Stimulated activated CD8-positive, alpha-beta memory T cell treated with anti-CD3 and anti-CD28 coated beads, Interleukin-7, amount 100 ng/mL, for 24 hours (primary cell): ENCODE measurements at places on chromosomes 6 and 20.

DNA sequence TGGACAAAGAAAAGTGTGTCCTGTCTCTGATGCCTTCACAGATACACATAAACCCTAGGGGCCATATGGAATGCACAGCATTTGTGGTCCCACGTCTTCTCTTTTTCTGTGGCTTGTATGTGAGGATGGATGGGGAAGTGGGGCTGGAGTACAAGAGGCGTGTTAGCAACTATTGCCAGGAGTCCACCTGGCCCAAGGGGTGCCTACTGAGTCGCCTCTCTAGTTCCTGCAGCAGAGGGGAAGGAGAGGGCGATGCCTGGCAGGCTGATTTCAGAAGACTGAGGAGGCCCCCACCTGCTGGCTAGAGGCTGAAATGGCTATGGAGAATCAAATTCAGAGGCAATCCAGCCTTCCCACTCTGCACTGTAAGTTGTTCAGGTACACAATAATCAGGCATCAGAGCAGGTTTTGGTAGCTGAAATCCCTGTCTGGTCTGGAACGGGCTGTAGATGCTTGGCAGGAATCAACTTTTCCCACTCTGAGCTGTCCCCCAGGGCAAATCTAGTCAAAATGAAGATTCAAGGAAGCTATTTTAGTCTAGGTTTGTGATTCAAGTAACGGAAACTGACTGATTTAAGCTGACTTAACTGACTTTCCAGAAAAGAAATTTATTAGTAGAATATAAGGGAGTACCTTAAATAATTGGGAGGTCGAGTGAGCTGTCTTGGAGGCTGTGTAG lies 14.9 kb upstream of the PPARD start:
- DNase-seq, result peak; percentile 47

- DNase-seq, result no peak
These were observed 14.5 kb upstream of the PSMG4 start for GRCh38 chr6:3244003-3244831.

DNA sequence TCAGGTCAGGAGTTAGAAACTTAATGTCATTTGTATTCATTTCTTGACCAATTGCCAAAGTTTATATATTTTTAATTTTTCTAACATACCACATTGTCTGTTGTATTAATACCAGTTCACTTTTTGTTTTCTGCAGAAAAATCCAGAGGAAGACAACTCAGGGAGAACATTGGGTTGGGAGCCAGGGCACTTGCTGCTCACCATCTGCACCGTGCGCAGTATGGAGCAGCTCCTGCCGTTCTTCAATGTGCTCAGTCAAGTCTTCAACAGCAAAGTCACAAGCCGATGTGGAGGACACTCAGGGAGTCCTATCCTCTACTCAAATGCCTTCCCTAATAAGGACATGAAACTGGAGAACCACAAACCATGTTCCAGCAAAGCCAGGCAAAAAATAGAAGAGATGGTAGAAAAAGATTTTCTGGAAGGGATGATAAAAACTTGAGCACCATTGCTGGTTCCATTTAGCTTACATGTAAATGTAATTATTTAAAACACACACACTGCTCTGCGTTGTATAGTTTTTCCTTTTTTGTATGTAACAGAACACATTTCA lies 25.3 kb downstream of the PGM3 start:
- no peak for DNase-seq

GRCh38 chr6:162854228-162854627 lies 126.5 kb downstream of the PACRG start:
- no peak for DNase-seq

DNA sequence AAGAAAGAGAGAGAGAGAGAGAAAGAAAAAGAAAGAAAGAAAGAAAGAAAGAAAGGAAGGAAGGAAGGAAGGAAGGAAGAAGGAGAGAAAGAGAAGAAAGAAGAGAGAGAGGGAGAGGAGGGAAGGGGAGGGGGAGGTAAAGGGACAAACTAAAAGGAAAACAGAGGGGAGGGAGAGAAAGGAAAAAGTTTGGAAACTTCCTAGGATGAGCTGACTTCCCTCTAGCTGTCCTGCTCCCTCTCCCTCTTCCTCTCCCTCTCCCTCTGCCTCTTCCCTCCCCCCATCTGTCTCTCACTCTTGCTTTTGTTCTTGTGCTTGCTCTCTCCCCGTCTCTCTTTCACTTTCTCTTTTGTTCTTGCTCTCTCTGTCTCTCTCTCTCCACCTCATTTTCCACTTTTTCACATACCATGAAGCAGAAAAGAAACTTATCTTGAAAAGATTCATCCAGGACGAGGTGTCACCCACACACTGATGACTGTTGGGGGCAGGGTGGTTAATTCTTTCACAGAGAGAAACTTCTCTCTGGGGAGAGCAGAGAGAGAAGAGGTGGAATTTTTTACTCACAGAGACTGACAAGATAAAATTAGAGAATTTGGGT lies 56.4 kb upstream of the DUSP22 start:
- DNase-seq, result no peak

- no peak for DNase-seq
These were observed 41.1 kb downstream of the FARS2 start for GRCh38 chr6:5302220-5302946.
